ENCODE measurements at places on chromosomes 7 and 10.

DNA sequence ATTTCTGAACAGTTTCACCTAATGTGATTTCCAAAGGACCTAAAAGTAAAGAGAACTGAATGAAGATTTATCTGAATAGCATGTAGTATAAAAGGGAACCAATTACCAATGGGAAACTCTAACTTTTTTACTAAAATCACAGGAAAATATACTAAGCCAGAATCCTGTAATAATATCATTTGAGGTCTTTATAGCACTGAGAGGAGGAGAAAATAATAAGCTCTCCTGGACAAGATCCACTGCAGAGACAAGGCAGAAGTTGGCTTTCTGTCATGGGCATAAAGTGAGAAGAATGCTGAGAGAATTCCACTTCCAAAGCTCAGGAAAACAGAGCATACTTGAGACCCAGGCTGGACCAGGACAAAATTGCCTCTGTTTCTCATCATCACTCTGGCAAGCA, 1131.4 kb downstream of the SORCS1 start:
- DNase-seq = no peak

- no peak for DNase-seq
Observed at GRCh38 chr10:69766161-69766910, 35.4 kb upstream of the COL13A1 start.

DNA sequence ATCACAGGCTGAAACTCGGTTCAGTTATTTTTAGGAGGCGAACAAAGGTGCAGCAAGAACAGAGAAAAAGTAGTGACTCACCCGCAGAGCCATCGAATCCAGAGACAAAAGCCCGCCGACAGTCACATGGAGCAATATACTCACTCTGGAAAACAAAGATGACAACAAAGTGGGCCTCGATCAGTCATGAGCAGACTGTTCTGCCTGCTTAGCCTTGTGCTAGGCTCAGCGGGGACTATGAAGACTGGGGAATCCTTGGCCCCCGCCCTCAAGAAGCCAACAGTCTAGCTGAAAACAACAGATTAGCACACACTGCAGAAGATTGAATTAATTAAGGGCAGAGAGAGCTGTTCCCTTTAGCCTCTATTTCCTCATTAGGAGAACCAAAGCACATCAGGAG, 30.4 kb downstream of the XPNPEP1 start:
- DNase-seq = no peak

DNA sequence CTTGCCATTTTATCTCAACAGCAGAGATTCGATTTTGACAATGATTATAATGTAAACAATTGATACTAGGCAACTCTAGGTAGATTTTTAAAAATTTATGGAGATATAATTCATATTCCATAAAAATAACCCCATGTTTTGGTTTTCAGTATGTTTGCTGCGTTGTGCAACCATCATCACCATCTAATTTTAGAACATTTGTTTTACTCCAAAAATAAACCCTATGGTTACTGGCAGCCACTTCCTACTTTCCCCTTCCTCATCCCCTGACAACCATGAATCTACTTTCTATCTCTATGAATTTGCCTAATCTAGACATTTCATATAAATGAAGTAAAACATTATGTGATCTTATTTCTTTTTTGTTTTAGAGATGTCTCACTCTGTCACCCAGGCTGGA, 401.9 kb downstream of the THSD7A start:
- DNase-seq = no peak

DNA sequence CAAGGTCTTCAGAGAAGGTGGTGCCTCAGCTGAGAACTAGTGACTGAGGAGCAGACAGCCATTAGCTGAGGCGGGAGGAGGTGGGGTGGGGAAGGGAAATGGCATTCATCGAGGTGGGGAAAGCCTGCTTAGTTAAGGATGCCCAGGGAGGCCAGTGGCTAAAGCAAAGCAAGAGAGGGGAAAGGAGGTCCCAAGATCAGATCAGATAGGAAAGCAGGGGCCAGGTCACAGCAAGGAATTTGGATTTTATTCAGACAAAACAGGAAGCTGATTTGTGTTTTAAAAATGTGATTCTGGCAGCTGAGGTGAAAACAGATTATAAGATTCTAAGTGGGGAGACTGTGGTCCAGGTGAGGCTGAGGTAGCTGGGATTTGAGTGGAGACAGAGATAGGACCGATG, 45.8 kb downstream of the CNNM1 start:
- DNase-seq = no peak

DNA sequence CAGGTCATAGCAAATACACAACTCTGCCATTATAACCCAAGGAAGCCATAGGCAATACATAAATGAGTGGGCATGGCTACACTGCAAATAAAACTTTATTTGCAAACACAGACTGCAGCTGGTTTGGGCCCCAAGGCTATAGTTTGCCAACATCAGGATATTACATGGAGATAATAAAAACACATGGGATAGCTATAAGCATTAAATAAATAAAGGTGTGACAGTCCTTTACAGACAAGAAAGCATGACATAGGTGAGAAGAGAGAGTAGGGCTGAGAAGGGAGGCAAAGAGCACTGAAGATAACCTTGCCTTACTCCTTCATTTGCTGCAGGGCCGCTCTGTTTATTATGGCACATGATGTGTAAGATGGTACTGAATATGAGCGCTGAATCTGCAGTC, 135.1 kb upstream of the GHITM start:
- DNase-seq = no peak

DNA sequence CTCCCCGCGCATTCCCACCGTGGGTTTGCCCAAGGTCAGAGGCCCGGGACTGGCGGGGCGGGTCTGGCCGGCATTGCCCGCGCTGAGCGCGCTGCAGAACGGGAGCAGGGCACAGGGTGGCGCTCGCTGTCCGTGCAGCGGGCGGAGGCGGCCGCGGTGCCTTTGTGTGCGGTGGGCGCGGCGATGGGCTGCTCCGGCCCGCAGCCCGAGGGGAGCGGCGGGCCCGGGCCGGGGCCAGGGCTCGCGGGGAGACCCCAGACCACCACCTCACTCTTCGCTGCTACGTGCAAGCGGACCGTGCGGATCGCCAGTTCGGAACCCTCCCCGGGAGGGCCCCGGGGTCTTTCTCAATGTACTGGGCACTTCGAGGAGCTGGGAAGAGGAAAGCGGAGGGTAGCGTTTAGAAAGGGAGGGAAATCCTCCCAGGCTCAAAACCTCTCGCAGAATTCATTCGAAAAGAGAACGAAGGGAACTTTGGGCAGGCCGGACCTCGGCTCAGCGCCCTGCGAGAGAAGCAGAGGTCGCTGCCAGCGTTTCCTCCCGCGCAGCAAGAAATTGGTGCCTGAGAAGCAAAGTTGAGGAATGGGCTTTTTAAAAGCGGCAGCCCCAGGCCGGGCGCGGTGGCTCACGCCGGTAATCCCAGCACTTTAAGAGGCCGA, 8.5 kb downstream of the SP8 start:
- DNase-seq = no peak

- no peak for DNase-seq
Observed at GRCh38 chr7:1087952-1088920, at the start of gene GPER1. GPER1 (plus strand) TSS chr7:1088113; CDS start chr7:1091729, 3,616 bp downstream.

GRCh38 chr10:29916669-29917068, 142.7 kb downstream of the JCAD start:
- DNase-seq = no peak

DNA sequence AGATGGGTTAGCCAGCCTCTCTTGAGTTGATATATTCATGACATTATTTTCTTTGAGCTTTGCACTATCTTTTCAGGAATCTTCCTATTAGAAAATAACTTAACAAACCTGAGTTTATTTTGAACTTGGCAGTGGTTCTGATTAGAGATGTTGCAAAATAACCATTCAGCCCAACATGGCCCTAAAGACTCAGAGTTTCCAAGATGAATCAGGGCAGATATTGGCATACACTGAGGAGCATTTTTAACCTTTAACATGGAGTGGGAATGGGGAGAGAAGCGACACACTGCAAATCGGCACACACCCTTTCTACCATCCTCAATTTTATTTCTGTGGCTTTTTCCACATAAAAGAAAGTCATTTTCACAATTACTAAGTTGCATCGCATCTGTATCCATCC, 190.8 kb downstream of the TRIL start:
- DNase-seq = no peak

DNA sequence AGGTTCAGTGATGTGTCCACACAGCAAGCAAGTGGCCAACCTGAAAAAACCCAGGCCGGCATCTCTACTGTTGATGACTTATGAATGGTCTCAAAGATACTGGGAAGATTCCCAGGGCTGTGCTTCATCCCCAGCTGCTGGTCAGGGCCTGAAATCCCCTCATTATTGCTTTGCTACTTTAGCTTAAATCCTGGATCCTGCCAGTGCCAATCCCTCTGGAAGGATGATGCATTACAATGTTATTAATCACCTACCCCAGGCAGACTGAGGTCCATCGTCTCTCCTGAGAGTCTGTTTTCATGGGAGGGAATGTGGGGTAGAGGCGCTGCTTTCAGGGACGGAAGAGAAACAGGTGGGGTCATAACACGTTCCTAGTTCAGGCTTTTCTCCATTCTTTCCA, 371.6 kb downstream of the RPS24 start:
- DNase-seq = no peak

DNA sequence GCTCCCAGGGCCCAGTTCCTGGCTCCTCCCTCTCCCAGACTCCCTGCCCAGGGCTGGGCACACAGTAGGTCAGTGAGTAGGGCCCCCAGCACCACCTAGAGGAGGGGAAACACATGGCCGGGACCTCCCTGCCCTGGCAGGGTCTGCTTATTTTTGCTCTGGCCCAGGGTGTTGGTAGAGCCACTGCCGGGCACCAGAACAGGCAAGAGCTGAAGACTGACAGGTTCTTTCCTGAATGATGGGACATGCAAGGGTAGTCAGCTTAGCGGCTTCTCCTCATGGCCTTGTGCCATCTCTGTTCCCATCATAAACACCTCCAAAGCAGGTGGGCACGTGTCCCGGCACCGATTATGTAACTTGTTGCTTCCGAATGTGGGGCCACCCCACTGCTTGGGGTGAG, 86.5 kb downstream of the NEURL1 start:
- DNase-seq = no peak

GRCh38 chr7:72444026-72444776, 32.1 kb upstream of the CALN1 start:
- DNase-seq = no peak

Data from kidney epithelial cell (primary cell).